Stimulated activated CD4-positive, alpha-beta T cell treated with anti-CD3 and anti-CD28 coated beads, Interleukin-4, amount 100 ng/mL, for 4 hours (primary cell): ENCODE measurements at places on chromosomes 11 and 22.

DNA sequence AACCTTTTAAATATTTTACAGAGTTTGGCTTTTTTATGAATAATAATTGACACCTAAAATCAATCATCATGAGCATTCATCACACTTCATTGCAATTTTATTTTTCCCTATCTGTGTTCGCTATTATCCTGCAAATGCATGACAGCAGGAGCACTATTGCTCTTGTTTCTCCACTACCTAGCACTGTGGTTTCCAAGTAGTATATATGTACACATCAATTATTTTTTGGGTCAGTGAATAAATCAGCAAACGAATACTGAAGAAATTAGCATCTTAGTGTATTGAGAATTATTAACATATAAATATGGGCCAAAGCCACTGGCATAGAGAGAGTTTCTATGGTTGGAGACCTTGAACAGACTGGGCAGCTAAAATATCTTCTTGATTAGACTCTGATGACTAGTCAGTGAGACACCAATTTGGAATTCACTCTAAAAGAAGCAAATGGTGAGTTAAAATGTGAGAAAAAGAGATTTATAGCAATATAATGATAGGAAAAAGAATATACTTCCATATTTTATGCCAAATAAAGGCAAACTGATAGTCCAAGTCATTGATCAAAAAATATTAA lies 731.1 kb upstream of the LUZP2 start:
- DNase-seq = no peak

- DNase-seq = no peak
These were observed 46.4 kb upstream of the AMOTL1 start for GRCh38 chr11:94721565-94722292.

DNA sequence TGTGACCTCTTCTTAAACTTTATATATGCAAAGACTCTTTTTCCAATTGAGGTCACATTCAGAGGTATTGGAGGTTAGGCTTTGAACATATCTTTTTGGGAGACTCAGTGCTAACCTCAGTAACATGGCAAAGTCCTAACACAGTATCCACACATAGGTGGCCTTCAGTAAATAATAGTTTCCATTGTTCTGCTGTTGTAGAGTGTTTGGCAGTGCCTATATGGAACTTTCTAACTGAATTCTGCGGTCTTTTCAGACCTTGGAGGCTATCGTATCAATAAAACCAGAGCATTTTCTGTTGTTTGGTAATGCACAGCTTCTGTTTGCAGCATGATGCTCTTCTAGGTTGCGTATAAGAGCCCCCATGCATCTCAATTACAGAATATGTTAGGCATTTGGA lies 47.0 kb downstream of the LDLRAD3 start:
- DNase-seq = no peak

DNA sequence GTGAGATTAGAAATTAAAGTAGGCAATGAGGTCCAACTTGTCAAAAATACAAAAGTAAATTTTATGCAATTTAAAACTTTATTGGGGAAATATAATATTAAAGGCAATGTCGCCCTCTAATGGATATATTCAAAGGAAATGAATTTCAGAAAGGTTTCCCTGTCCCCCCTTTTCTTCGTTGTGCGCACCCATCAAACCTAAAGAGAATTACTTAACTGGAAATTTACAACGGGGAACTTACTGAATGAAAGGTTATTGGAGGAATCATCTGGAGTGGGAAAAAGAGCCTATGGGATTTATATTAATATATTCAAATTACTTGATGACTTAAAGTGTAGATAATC lies 1.7 kb upstream of the ABTB2 start:
- DNase-seq = no peak

DNA sequence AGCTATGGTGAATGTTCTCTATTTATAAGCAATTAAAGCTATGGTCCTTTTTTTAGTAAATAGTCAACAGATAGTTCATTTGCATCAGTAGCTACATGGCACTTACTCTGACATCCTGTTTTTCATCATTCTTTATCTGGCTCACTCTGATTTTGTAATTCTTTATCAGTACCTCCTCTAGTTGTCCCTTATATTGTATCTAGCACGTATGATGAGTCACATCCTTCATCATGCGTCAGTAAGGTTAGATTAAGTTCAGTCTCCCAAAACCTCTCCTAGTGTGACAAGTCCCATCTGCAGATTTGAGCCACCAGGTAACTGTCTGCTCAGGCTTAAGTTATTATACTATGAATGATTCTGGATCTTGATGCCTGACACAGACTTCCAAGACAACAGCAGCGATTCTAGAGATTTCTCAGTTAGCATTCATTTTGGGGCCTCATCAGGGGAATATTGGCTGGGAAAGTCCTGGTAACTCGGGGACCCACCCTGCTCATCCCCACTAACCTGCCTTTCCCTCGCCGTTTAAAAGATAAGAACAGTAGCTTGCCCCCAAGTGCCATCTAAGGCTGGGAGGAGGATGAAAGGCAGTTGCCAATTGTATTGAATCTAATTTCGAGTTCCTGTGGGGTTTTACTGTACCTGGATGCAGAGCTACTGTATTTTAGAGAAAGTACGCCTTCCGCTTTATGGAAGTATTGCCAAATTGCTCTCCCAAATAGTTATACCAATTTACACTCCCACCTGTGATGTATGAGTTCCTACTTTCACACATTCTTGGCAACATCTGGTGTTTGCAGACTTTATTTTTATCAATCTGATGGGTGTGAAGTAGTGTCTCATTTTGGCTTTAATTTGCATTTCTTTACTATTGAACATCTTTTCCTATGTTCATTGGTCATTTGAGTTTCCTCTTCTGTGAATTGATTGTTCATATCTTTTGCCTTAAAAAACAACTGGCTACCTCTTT lies 55.9 kb downstream of the ZC3H12C start:
- no peak for DNase-seq

- no peak for DNase-seq
These were observed 193.5 kb downstream of the UVRAG start for GRCh38 chr11:76008474-76008873.

DNA sequence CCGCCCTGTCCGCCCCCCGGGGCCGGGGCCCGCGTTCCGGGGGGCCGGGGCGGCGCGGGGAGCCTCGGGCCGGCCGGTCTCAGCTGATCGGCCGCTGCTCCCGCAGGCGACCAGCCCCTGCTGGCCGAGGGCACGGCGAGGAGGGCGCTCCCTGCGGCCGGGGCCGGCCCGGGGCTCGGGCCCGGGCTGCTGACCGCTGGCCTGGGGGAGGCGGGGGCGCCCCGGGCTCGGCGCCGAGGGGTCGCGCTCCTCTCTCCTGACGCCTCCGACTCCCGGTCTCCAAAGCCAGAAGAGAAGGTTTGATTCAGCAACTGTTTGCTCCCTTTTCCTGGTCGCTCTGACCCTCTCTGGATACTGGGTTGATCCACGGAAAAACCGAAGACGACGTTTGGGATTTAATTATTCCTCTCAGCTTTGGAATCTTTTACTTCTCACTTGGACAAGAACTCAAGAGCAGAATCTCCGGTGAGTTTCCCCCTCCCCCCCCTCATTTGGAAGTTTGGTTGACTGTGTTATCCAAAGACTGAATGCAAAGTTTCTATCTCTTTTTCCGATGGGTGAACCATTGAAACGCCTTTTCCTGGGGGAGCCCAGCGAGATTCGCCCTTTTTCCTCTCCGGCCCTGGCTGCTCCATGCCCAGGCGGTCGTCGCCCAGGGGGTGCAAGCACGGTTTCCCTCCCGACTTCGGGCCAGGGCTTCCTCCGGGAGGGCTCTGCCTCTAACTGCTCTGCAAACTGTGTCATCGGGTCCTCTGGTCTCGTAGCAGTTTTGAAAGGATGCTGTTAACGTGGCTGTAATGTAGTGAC lies 725 bp downstream of the KDM2A start:
- peak; percentile 16 for DNase-seq

DNA sequence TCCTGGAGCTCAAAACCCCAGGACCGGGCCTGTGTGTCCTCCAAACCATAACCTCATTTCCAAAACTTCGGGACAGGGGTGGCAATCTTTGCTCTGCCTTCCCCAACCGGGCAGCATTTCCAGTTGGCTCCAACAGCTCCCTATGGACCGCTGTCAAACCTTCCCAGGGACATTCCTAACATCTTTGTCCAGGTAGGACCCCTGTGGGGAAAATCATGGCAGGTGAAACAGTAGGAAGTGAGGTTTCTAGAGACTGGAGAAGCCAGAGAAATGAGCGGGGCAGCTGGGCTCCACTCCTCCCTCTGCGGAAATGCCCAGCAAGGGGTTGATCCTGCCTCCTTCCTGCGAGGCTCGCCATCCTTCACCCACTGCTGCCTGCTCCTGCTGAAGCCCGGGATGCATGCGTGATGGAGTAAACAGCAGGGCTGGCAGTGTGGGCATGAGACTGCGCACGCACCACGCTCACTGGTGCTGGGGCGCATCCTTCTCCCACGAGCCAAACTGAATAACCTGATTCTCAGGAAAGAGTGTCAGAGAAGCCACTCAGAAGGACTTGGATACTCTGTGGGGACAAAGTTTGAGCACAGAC lies 136.4 kb downstream of the BUD13 start:
- DNase-seq = no peak

- no peak for DNase-seq
These were observed 43.5 kb downstream of the MN1 start for GRCh38 chr22:27757928-27758525.

DNA sequence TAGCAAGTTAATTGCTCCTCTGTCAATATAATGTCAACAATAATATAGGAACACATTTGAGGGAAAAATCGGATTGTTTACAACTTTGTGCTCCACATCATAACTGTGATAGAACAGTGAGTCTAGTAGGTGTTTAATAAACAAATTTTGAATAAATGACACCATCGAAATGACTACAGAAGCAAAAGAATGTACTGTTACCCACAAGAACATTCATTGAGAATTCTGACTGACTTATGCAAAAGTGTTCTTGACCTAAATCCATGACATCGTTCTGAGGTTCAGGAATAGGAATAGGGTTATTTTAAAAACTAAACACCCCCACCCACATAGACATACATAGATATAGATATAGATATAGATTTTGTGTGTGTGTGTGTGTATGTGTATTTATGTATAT lies 8.4 kb downstream of the LRRC4C start:
- no peak for DNase-seq

DNA sequence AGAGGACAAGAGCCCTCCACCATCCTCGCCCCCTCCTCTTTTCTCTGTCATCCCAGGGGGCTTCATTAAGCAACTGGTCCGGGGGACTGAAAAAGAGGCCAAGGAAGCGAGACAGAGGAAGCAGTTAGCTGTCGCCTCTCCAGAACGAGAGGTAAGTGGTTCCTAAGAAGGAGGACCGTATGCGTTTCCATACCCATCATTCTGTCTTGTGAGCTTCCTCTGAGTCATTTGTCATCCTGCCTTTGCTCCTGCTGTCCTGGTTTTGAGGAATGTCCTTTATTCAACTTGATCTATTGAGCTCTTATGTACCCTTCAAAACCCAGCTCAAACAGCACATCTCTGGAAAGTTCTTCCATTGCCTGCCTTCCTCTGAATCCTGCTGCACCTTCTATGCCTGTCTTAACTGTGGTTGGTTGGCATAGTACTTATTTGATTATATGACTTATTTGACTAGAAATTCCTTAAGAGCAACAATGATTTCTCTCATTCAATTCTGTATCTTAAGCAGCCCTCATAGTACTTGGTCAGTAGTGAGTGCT lies 21.3 kb downstream of the MYO18B start:
- DNase-seq = no peak

- DNase-seq = no peak
These were observed 36.0 kb downstream of the IRAG1 start for GRCh38 chr11:10657308-10658271.

GRCh38 chr11:88886796-88887195 lies 179.0 kb downstream of the GRM5 start:
- no peak for DNase-seq

GRCh38 chr11:100825626-100826025 lies 138.5 kb downstream of the ARHGAP42 start:
- DNase-seq = no peak

GRCh38 chr11:80473562-80473961 lies 1032.7 kb upstream of the TENM4 start:
- DNase-seq = no peak

DNA sequence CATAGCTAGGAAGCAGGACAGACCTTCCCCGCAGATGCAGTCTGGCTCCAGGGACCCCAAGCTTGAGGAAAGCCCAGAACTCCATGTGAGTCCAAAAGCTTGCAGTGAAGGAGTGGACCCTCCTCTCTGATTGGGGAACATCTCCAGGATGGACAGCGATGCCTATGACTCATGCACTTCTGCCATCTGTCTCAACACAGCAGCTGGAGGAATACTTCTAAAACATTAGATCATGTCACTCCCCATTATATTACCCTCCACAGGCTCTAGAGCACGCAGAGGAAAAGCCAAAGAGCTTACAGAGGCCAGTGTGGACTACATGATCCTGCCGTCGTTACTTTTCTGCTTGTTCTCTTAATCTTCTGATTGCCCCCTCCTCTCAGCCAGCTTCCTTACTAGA lies 605.7 kb downstream of the INSC start:
- no peak for DNase-seq

- DNase-seq = no peak
These were observed 111.1 kb downstream of the CTTN start for GRCh38 chr11:70509476-70509875.

- DNase-seq = no peak
These were observed 135.2 kb upstream of the C11orf58 start for GRCh38 chr11:16603245-16603644.

- no peak for DNase-seq
These were observed 130.0 kb upstream of the BDNF start for GRCh38 chr11:27830206-27830605.

GRCh38 chr11:22192642-22193347 lies at the start of gene ANO5:
Gene ANO5 (plus strand): TSS chr11:22193085. CDS start chr11:22193493, 408 bp downstream.
- DNase-seq = no peak

DNA sequence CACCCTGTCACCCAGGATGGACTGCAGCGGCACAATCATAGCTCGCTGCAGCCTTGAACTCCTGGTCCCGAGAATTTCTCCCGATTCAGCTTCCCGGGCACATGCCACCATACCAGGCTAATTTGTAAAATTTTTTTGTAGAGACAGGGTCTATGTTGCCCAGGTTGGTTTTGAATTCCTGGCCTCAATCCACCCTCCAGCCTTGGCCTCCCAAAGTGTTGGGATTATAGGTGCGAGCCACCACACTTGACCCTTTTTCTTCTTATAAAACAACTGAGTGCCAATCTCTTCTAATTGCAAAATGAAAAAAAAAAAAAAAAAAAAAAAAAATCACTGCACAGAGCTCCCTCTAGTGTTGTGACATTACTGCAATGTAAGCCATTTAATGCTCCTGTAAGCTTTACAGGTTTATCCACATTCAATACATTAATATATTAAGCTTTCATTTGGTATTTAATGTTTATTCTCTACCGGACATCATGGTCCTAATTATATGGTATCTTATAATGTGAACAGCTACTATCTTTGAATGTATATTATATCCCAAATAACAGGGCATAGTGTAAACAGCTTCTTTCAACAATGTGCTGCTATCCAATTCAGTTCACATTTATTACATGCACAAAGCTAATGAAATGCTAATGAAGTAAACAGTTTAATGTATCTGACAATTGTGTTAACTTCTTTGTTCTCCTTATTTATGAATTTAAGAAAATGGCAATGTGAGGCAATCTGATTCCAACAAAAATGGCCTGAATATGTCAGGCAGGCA lies 44.6 kb downstream of the COPB1 start:
- no peak for DNase-seq

DNA sequence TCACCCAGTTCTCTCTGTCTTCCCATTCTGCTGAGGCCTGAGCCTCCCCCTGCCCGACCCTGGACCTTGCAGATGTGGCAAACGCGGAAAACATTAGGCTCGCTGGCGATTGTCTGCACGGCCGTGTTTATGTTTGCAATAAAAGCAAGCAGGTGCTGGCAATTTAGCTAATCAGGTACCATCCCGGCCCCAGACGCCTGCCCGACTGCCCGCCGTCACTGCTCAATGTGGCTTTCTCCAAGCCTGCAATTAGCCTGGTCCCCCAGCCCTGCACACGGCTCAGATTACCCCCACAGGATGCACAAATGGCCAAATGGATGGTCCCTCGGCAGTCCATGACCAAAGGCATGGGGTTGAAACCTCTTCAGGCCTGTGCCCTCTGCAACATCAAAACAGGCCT lies 259.7 kb downstream of the MN1 start:
- DNase-seq = no peak
